T-helper 2 cell treated with Interferon-gamma antibody and Interleukin-4, amounts not matched to agents 5 μg/mL and 100 μg/mL, for 36 hours (primary cell): ENCODE measurements at places on chromosomes 7 and 10.

- DNase-seq = no peak
- peaks cover 20% of the 10 kb centered on the region for H3K27me3 ChIP-seq
- no peak overlapping the region for H3K27ac ChIP-seq
- no peaks in the 10 kb centered on the region for H3K4me1 ChIP-seq
These were observed 215.8 kb downstream of the SKAP2 start for GRCh38 chr7:26648554-26648953.

GRCh38 chr7:94405506-94405905, 10.8 kb downstream of the COL1A2 start:
- H3K4me1 ChIP-seq = no peaks in the 10 kb centered on the region
- no peaks in the 10 kb centered on the region for H3K36me3 ChIP-seq
- no peak overlapping the region for H3K4me3 ChIP-seq
- no peak overlapping the region for H3K27ac ChIP-seq
- peaks cover 9% of the 10 kb centered on the region for H3K27me3 ChIP-seq

DNA sequence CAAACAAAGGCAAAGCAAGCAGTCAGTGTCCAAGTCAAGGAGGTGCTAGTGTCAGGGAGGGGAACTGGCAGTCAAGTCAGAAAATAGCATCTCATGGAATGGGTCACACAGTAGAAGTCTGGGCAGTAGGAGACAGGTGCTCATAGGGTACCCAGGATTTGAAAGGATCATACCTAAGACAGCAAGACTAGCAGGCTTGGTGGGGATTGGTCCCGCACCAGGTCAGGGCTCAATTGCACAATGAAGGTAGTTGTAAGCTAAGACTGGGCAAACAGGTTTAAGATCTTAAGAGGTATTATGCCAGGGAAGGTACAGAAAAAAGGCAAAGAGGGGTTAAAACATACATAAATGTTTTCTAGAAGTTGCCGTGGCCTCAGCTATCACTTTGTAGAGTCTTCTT, 181.4 kb upstream of the ETV1 start:
- no peaks in the 10 kb centered on the region for H3K36me3 ChIP-seq
- no peak overlapping the region for H3K4me3 ChIP-seq
- no peaks in the 10 kb centered on the region for H3K27me3 ChIP-seq
- H3K27ac ChIP-seq = no peak overlapping the region

DNA sequence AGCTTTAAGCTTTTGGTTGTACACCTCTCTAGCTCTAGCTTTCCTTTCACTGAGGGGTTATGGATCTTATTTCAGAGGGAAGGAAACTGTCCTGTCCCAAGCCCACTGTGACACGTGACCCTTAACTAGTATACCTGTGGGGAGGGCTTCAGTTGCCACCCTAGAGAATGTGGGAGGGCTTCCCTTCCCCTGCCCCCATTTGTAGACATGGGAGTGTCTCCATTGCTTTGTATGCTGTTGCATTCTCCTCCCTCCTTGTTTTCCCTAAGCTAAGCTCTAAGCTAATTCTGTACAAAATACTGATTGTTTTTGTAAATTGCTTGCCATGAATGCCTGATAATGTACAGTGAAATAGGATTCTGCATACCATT, 11.2 kb downstream of the LUC7L2 start:
- H3K27me3 ChIP-seq = no peaks in the 10 kb centered on the region
- no peak overlapping the region for H3K27ac ChIP-seq
- H3K36me3 ChIP-seq = peaks cover 17% of the 10 kb centered on the region
- H3K4me1 ChIP-seq = peaks cover 31% of the 10 kb centered on the region
- no peak overlapping the region for H3K4me3 ChIP-seq

DNA sequence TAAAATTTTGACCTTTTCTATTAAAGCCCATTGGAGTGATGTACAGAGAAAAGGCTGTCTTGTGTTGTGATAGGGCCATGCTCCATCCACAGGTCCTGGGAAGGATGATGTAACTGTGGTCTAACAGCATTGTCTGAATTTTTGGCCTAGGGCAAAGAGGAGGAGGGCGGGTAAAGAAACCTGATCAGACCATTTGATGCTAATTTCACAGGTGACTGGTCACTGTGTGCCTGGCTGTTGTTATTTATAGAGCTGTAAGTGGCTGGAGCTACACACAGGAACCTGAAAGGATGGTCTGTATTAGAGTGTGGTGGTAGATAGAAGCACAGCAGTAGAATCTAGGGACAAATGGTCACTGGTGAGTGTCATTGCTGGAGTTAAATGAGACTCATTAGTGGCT, 182.1 kb downstream of the AUTS2 start:
- no peaks in the 10 kb centered on the region for H3K27me3 ChIP-seq
- no peak for DNase-seq
- no peak overlapping the region for H3K27ac ChIP-seq
- H3K36me3 ChIP-seq = no peaks in the 10 kb centered on the region
- H3K4me3 ChIP-seq = no peak overlapping the region

DNA sequence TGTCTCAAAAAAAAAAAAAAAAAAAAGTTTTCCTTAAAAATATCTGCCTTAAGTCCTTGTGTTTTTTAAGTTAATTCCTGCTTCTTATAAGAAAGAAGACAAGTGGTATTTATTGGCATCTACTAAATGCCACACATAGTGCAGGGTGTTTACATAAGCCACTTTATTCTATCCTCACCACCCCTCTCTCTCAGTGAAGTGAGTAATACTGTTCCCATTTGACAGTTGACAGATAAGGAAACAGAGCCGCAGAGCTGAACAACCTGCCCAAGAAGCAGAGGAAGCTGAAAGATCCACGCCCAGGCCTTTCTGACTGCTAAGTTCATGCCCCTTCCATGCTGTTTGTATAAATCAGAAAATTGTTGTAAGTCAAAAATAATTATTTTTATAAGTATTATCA, 54.1 kb downstream of the ABLIM1 start:
- peaks cover 23% of the 10 kb centered on the region for H3K36me3 ChIP-seq
- H3K27me3 ChIP-seq = no peaks in the 10 kb centered on the region
- H3K4me1 ChIP-seq = peaks cover 44% of the 10 kb centered on the region
- peak overlapping the region; percentile 72 for H3K4me3 ChIP-seq

GRCh38 chr7:143479055-143479766, 1.5 kb downstream of the TAS2R41 start:
- no peaks in the 10 kb centered on the region for H3K27me3 ChIP-seq
- no peak overlapping the region for H3K27ac ChIP-seq
- H3K36me3 ChIP-seq = no peaks in the 10 kb centered on the region
- H3K4me3 ChIP-seq = no peak overlapping the region

DNA sequence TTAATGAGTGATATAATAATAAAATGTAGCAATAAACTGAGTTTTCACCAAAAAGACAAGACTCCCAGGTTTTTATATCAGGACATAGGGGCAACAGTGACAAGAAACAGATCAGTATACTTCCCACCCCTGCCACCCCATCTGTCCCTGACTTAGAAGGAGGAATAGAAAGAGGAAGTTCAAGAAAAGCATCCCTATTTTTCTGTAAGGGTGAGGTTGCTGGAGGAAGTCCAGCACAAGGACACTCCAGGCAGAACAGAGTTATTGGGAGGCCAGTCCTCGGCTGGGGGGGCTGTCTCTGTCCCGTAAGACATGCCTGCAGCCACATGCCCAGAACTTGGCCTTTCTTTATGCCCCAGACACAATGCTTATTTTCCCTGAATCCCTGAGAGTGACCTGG, 16.5 kb upstream of the TLX1 start:
- no peak overlapping the region for H3K27ac ChIP-seq
- H3K4me1 ChIP-seq = no peaks in the 10 kb centered on the region
- peaks cover 55% of the 10 kb centered on the region for H3K27me3 ChIP-seq

- no peak overlapping the region for H3K4me3 ChIP-seq
- DNase-seq = no peak
- H3K36me3 ChIP-seq = no peaks in the 10 kb centered on the region
- no peak overlapping the region for H3K27ac ChIP-seq
- H3K27me3 ChIP-seq = no peaks in the 10 kb centered on the region
These were observed 4.2 kb upstream of the ACSL5 start for GRCh38 chr10:112369495-112370423.

DNA sequence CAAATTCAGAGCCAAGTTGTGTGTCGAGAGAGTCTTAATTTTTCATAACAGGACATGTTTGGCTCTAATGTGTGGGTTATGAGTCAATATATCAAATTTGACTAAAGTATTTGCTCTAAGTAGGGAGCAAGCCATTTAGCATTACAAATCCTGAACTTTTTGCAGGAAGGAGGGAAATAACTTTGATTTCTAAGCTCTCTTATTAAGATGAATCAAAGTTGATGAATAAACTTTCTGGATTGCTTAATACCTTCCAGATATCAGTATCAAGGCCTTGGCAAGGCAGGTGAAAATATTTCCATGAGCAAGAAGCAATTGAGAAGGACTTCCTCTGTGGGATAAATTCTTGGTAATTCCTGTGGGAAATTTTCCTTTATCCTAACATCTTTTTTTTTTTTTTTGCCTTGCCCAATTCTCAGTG, 258.8 kb downstream of the AHR start:
- no peaks in the 10 kb centered on the region for H3K36me3 ChIP-seq
- H3K4me3 ChIP-seq = no peak overlapping the region
- peaks cover 4% of the 10 kb centered on the region for H3K4me1 ChIP-seq
- no peaks in the 10 kb centered on the region for H3K27me3 ChIP-seq

- H3K36me3 ChIP-seq = no peaks in the 10 kb centered on the region
- no peak for DNase-seq
- H3K4me1 ChIP-seq = no peaks in the 10 kb centered on the region
These were observed 110.7 kb upstream of the SEMA3C start for GRCh38 chr7:81029511-81029910.

GRCh38 chr10:103124420-103125096, 68.5 kb downstream of the NT5C2 start:
- H3K36me3 ChIP-seq = peaks cover 25% of the 10 kb centered on the region
- no peak for DNase-seq
- H3K4me1 ChIP-seq = peaks cover 12% of the 10 kb centered on the region
- no peak overlapping the region for H3K4me3 ChIP-seq

- H3K4me3 ChIP-seq = no peak overlapping the region
- peaks cover 2% of the 10 kb centered on the region for H3K27me3 ChIP-seq
- DNase-seq = no peak
- H3K4me1 ChIP-seq = no peaks in the 10 kb centered on the region
- no peak overlapping the region for H3K27ac ChIP-seq
These were observed 1.5 kb downstream of the SCART1 start for GRCh38 chr10:133455196-133455595.

DNA sequence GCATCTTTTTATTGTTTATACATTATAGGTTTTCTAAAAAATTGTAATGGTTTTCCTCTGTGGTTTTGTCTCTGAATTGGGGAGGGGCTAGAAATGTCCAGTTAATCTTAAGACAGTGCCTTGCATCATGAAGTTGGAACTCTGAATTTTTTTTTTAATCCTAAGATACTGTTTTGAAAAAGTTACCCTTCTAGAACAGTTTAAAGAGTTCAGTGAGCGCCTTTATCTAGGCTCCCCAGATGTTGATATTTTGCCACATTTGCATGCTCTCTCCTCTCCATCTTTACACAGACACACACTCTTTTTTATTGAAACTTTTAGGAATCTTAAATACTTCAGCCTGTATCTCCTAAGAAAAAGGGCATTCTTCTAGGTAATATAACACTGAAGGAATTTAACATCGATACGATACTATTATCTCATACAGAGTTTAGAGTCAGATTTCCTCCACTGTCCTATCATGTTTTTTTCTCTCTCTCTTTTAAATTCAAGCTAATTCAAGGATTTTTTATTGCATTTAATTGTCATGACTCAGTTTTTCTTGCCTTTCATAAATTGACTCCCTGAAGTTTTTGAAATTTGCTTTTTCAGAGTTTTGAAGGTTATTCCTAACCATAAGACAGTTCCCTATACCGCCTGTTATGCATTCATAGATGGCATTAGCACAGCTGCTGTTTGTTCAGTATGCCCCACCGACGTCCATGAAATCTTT, 31.5 kb downstream of the PRKAR2B start:
- no peaks in the 10 kb centered on the region for H3K4me1 ChIP-seq
- peaks cover 3% of the 10 kb centered on the region for H3K27me3 ChIP-seq
- no peak overlapping the region for H3K4me3 ChIP-seq
- no peak for DNase-seq
- no peaks in the 10 kb centered on the region for H3K36me3 ChIP-seq

- no peak overlapping the region for H3K27ac ChIP-seq
- peaks cover 2% of the 10 kb centered on the region for H3K27me3 ChIP-seq
- H3K4me1 ChIP-seq = no peaks in the 10 kb centered on the region
- peaks cover 2% of the 10 kb centered on the region for H3K36me3 ChIP-seq
These were observed 15.8 kb downstream of the CYCS start for GRCh38 chr7:25109276-25109675.

DNA sequence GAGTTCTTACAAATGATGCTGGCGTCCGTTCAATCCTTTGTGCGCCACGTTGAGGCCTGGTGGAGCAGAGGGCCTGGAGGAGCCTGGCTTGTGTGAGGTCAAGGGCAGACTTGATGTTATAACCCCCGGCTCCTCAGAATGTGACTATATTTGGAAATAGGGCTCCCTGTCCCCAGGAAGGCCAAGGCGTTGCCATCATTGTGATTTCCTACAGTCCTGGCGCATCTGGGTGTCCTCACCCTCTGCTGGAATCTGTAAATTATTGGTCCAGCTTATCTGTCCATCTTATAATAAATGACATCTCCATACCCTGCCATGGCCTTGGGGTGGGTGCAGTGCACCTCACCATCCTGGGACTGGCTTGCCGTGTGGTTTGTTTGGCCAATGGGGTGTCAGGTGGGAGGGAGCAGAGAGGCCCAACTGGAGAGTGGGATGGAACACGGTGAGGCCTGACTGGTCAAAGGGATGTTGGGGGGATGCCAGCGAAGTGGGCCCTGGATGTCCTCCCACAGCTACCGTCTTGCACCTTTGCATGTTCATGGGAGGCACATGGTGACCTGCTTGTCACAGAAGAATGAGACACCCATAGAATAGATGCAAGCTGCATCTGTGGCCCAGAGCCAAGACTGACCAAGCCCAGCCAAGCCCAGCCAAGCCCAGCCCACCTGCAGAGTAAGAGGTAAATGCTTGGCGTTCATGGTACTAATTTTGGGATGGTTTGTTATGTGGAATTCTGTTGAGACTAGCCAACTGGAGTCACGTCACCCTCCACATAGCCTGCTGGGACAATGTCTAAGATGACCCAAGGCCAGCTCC, 11.1 kb upstream of the LRRC27 start:
- no peak overlapping the region for H3K27ac ChIP-seq
- H3K27me3 ChIP-seq = no peaks in the 10 kb centered on the region

GRCh38 chr7:96655956-96656355, 53.7 kb downstream of the SEM1 start:
- H3K36me3 ChIP-seq = no peaks in the 10 kb centered on the region
- DNase-seq = no peak
- no peaks in the 10 kb centered on the region for H3K27me3 ChIP-seq
- H3K4me3 ChIP-seq = no peak overlapping the region
- H3K4me1 ChIP-seq = no peaks in the 10 kb centered on the region

GRCh38 chr10:129089341-129089740, 377.7 kb upstream of the MGMT start:
- H3K36me3 ChIP-seq = no peaks in the 10 kb centered on the region
- no peaks in the 10 kb centered on the region for H3K4me1 ChIP-seq
- DNase-seq = no peak

GRCh38 chr7:91345449-91345848, 81.2 kb downstream of the FZD1 start:
- no peak for DNase-seq
- no peaks in the 10 kb centered on the region for H3K27me3 ChIP-seq
- no peaks in the 10 kb centered on the region for H3K36me3 ChIP-seq
- H3K4me1 ChIP-seq = no peaks in the 10 kb centered on the region
- no peak overlapping the region for H3K4me3 ChIP-seq
- no peak overlapping the region for H3K27ac ChIP-seq
